ENCODE measurements at places on chromosomes 16 and 17.

GRCh38 chr16:11078812-11079459, 134.6 kb downstream of the CLEC16A start:
- peak; percentile 81 for DNase-seq

DNA sequence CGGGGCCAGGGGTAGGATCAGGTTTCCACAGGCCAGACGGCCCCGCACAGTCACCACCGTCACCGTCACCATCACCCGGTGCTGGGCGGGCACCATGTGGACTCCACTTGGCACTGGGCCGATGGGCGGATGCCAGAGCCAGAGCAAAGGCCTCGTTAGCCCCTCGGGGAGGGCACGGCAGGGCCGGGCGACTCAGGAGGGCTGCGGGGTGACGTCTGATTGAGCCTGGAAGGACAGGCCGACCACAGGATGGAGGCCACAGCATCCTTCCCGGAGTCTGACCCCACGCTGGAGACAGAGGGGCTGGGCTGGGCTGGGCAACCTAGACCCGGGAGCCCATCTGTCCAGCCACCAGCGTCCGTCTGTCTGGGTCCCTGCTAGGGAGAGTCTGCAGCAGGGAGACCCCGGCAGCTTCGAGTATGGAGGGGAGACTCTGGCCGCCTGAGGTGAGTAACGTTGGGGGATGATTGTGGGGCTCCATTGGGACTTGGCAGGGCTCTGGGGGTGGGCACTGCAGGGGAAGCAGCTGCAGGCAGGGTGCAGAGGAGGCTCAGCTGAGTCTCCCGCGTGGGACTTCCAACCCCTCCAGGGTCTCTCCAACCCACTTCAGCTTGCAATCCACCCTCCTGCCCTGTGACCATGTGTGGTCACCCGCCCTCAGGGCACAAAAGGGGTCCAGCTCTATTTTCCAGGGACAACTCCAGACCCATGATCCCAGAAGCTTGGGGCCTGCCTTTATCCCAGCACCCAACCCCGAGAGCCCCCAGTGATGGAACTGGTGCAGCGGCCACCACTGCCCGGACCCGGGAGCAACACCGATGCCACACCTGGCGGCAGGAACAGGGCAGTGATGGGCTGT, 22.6 kb downstream of the SLC25A10 start:
- no peak for DNase-seq

DNA sequence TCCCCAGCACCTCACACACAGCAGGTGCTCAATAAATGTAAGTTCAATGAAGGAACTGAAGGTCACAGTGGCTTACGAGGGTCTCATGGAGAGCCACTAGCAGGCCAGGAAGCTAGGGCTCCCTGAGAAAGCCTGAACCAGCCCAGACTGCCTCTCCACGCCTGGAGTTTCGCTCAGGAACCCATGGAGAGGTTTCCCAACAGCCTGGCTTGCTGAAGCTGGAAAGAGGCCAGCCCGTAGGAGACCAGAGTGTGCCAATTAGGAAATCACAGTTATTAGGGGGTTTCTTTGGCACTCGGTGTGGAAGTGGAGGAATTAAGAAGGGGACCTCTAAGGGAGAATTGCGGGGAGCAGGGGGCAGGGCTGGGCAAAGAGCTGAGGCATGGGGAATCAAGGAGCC, 36.3 kb upstream of the CACNG1 start:
- no peak for DNase-seq

- DNase-seq: peak; percentile 82
Measured at GRCh38 chr17:31216031-31216751, 80.8 kb downstream of the OMG start.

- DNase-seq: no peak
Measured at GRCh38 chr16:74888232-74888862, 96.6 kb downstream of the WDR59 start.

DNA sequence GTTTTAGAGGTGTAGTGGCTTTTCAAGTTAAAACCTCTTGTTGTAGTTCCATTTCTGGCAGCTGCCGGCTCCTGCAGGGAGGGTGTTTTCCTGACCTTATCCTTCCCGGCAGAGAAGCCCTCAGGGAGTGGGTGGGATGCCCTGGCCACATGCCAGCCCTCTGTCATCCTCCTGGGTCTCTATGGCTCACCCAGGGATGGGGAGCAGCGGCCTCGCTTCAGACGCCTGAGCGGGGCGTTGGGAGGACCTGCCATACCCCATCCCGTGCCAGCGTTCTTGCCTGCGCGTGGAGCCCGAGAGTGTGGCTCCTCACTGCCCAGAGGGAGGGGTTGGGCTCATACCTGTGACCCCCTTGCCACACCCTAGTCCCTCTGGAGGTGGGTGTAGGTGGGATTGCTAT, 11.9 kb downstream of the KCNJ12 start:
- no peak for DNase-seq

DNA sequence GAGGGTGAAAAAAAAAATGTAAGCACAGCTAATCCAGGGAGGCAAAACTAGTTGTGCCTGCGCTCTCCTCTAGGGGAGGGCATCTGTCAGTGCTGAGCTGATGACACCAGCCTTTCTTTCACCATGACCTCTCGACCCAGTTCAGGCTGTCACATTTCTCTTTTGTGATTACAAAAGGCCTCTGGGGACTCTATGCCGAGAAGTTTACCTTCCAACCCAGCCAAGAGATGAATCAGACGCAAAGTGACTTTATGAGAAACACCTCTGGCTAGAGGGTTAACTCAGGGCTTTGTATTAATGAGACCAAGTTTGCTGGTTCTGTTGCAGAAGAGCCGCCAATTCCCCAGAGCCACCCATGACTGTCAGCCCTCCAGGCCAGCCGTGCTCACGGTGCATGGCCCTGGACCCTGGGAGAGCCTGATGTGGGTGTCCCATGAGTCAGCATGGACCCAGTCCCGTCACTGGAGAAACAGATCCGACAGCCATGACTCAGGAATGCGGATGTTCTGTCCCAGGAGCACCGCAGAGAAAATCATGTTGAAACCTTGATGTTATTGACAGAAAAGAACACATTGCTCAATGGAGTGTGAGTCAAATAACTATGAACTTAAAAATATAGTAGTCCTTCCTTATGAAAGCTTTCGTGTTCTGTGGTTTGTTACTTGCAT, 437.2 kb downstream of the HS3ST3B1 start:
- peak; percentile 95 for DNase-seq

DNA sequence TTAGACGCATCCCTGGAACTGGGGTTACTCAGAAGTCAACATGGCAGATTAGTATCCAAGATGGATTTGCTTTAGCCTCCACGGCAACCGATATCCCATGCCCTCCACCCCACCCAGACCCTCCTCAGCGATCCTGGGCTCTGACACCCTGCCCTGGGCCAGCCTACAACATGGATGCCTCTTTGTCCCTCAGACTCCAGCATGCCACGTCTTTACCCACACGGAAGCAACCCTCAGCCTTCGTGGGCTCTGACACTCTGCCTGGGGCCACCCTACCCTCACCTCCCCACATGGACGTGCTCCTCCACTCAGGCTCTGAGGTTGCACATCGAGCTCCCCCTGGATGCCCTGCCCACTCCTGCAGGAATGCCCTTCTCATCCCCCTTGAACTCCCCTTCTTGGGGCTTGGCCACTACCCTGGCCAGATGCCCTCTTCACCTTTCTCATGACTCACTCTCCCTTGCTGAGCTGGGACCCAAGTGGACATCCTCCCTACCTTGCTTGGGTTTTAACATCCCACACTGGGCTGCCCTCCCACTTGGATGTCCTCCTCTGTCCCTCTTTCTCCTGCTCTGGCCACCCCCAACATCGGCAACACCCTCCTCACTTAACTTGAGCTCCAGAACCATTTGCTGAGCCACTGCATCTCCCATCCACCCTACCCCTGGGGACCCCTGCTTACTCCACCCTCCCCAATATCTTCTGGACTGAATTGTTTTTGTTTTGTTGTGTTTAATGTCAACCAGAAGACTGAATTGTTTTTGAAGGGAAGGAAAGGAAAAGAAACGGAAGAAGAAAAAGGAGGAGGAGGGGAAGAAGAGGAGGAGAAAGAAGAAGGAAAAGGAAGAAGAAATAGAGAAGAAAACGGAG, 18.3 kb upstream of the TMEM92 start:
- no peak for DNase-seq

DNA sequence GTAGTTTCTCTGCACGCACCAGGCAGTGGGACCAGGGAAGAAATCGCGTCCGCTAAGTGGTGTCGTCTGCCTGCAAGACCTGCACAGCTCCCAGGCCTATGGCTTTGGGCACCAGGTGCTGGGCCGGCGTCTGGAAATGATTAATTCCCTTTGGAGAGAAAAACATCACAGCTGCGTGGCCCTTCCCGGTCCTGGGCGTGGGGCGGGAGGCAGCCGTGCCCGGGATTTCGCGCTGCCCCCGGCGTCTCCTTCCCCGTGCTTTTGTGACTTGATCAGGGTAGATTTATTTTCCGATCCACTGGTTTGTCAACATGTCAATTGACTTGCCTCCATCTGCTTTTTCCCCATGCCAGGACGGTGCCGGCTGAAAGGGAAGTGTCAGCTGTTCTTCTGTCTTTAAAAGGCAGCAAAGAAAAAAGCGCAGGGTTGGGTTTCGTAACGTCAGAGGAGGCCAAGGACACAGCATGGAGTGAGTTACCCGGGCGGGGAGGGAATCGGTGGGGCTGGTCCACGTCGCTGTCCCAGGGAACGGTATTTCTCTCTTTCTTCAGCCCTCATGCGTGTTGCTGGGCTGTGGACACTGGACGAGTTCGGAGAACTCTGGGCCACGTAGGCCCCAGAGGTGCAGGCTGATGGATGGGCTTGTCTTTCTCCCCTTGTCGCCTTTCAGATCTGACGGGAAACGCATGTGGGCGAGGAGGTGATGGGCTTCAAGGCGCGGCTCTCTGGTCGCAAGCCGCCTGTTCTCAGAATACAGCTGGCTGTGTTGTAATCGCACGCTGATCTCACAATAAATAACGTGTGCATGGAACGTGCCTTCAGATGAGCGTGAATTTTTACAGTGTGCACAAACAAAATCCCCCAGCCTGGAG, 188.1 kb upstream of the ZNF469 start:
- no peak for DNase-seq

- DNase-seq: no peak
Measured at GRCh38 chr16:74794668-74795067, 20.0 kb upstream of the FA2H start.

DNA sequence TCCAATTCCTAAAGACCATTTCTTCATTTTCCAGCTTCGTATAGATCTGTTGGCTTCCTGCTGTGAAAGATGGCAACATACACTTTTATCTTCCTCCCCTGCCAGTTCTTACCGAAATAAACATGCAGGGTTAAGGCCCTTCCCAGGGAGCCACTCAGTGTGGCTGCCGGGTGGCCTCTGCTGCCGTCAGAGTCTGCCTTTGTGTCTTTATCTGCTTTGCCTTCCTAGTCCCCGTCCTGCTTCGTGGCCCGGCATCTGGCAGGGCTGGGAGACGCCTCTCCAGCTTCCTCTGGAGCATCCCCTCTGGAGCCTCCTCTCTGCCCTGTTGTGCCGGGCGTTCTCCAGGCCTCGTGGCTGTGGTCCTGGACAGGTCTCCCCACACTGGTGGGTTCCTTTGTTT, 30.3 kb upstream of the CAPN15 start:
- no peak for DNase-seq

- no peak for DNase-seq
Measured at GRCh38 chr17:13387236-13387635, 214.5 kb downstream of the HS3ST3A1 start.

GRCh38 chr17:77404812-77405581, 264.2 kb downstream of the SEC14L1 start:
- DNase-seq: peak; percentile 30

DNA sequence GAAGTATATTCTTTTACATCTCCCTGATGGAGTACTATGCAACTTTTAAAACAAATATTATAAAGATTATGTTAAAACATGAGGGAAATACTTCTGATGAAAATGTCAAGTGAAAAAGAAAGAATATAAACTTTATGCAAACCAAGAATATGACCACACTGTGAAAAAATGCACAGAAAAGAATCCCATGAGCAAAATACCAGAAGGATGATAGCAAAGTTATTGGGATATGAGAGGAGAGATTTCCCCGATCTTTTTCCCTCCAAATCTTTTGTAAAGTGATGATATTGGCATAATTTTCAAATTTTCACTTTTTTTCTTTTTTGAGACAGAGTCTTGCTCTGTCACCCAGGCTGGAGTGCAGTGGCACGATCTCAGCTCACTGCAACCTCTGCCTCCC, 36.6 kb upstream of the SMURF2 start:
- DNase-seq: no peak

DNA sequence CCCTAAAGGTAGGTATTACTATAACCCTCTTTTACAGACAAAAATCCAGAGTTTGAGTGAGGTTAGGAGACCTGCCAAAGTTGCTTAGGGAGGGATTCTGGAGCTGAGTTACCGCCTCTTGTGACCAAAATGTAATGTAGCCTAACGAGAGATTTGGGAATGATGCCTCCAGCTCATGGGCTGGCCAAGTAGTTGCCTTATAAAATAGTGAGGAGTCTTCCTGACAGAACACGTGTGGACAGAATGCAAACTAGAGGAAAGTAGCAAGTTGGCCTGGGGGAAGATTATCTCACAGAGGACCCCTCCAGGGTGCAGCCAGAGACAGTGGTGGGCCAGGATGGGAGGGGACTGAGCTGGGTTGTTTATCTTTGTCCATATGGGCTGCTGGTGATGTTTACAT, 543.7 kb upstream of the CDH11 start:
- DNase-seq: no peak

- no peak for DNase-seq
Measured at GRCh38 chr17:17541640-17542001, 45.4 kb upstream of the RASD1 start.

GRCh38 chr17:15492791-15493692, 25.6 kb upstream of the CDRT4 start:
- no peak for DNase-seq

DNA sequence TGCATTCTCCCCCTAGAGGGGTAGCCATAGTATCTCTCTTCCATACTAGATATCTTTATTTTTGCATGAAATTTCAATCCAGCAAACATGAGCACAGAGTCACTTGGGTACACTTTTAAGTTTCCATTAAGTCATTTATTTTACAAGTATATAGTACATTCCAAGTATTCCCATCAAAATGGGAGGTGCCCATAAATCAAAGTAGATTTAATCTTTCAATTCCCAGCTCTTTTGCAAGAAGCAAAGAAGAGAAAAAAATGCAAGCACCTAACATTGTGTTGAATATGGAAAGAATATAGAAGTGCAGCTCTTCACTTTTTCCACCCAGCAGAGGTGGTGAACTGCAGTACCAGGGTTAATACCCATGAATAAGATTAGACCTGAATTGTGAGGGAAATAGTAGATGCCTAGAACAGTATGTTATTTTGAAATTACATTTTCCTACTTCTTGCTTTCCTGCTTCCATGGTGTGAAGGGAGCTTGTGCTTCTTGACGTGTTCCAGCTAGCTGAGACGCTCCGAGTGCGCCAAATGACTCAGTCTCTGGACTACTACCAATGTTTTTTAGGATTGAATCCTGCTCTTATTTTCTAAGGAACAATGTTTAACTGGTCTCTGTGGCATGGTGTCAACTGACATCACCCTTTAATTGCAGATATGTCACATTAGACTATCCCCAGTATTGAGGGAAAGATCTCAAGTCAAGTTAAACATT, 151.1 kb upstream of the MAF start:
- DNase-seq: no peak
